ENCODE measurements at places on chromosomes 6 and 20.
A peak's percentile ranks its signal among the peaks of the same experiment; 100 is the strongest.

DNA sequence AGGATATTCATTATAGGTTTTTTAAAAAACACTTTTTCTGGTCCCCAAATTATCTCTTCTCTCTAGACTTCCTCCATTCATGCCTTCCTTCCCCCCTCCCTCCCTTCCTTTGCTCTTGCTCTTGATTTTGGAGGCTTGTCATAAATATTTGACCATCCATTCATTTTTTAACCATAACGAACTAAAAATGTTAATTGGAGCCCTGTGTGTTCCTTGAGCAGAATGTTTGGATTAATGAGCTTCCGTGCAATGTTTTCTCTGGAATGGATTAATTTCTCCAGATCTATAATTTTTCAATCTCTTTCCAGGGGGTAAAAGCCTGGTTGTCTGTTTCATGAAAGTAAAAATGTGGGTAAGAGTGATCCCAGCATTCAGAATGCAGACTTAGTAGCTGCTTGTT lies 155.5 kb downstream of the ESR1 start:
- DNase-seq: no peak

DNA sequence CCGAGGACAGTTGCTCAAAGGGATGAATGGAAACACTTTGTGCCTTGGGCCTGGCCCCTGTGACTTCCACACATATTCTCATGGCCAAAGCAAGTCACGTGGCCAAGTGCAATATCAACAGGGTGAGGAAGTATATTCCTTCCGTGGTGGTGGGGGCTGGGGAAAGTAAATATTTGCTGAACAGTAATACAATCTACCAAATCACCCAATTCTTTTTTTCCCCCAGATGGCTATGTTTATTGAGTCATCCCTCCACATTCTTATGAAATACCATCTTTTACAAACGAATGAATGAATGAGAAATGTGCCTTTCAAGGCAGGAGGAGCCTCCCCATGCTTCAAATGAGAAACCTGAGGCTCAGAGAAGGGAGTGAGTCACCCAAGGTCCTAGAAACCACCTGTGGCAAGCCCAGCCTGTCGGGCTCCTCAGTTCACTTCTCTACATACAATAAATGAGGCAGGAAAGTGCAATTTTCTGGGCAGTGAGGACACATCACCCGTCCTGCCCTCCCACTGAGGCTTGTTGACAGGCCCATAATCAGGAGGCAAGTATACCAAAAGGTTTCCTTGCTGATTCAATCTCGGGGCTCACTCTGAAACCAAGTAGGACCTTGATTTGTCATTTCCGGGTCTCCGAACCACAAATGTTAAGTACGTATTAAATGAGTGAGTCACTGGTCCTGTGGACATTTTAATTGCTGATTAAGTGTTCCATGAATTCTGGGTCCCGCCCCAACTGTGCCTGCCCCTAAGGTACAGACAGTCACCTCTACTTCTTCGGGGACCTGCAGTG lies 25.3 kb upstream of the TOP1 start:
- DNase-seq: peak; percentile 64

GRCh38 chr6:14660806-14661579 lies 543.4 kb downstream of the CD83 start:
- no peak for DNase-seq

GRCh38 chr20:16701296-16701695 lies 28.5 kb upstream of the SNRPB2 start:
- DNase-seq: peak; percentile 11

GRCh38 chr6:144581812-144582537 lies 296.8 kb downstream of the UTRN start:
- DNase-seq: no peak

GRCh38 chr6:88908598-88909548 lies 54.5 kb downstream of the RNGTT start:
- no peak for DNase-seq

- peak; percentile 36 for DNase-seq
Measured at GRCh38 chr6:157240059-157240959, 83.0 kb downstream of the TMEM242 start.

- no peak for DNase-seq
Measured at GRCh38 chr6:108578595-108579327, 18.0 kb downstream of the FOXO3 start.

DNA sequence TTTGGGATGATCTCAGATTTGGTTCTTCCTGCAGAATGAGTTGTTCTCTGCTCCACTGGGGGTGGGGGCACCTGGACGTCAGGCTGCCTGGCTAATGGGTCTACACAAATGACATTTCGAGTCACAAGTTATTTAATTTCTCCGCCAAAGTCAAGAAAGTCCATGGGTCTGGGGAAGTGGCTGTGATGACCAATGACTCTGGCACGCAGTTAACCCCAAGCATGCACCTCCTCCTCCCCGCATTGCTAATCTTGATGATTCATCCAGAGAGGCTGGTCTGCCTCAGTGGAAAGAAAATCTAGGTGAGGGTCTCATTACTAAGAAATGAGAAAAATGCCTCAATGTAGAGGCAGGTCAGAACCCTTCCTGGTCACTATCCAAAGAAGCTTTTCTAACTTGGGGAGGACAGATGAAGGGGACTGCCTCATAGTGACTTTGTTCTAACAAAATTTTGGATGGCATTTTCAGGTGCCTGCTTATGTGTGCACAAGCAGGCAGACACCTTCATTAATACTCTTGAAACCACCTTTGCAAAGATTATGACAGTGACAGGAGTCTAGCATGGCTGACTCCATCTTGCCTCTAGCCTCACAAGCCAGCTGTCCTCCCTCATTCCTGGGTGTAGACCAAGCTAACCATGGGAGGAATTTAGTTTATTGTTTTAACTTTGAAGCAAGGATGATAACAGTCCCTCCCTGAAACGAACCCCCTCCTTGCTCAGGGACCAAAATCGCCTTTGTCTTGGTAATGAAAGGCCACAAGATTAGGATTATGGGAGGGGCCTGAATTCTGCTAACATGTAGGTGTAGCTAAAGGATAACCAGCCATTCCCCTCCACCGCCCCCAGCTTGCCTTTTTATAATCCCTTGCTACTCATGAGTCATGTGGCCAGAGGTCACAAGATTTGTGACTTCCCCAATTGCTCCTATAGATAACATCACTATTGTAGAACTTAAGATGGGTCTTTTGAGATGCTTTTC lies 98.6 kb upstream of the MRPS10 start:
- DNase-seq: no peak

GRCh38 chr6:168734523-168734922 lies 293.5 kb downstream of the SMOC2 start:
- no peak for DNase-seq

DNA sequence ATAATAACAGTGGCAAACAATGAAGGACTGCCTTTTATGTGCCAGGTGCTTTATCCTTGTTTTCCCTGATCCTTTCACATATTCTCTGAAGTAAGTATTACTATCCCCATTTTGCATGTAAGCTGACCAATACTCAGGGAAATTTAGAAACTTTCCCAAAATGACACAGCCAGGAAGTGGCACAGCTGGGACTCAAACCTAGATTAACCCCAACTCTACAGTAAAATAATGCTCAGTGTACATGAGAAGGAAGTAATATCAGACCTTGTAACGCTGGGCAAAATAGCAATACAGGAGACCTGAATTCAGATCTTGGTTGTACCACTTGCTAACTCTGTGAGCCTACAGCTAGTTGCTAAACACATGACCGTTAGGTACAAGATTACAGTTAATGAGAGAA lies 26.8 kb upstream of the NRSN1 start:
- DNase-seq: no peak

GRCh38 chr6:70150521-70150920 lies 152.4 kb downstream of the COL9A1 start:
- no peak for DNase-seq

GRCh38 chr6:135411339-135411738 lies 86.2 kb downstream of the AHI1 start:
- DNase-seq: no peak

DNA sequence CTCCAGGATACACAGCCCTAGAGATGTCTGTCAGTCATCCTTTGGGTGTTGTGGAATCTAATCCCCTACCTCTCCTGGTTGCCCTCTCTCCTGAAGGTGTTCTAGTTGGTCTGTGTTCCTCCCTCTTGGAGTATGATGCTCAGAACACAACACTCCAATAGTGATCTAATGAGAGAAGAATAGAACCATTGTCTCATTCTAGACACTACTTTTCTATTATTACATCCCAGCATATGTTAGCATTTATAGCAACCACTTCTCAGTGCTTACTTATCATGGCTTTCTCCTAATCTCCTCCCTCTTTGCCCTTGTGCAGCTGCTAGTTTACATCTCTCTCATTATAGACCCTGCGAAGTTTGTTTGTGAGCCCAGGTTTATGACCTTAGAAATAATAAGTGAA lies 109.0 kb downstream of the UNC5CL start:
- DNase-seq: no peak

DNA sequence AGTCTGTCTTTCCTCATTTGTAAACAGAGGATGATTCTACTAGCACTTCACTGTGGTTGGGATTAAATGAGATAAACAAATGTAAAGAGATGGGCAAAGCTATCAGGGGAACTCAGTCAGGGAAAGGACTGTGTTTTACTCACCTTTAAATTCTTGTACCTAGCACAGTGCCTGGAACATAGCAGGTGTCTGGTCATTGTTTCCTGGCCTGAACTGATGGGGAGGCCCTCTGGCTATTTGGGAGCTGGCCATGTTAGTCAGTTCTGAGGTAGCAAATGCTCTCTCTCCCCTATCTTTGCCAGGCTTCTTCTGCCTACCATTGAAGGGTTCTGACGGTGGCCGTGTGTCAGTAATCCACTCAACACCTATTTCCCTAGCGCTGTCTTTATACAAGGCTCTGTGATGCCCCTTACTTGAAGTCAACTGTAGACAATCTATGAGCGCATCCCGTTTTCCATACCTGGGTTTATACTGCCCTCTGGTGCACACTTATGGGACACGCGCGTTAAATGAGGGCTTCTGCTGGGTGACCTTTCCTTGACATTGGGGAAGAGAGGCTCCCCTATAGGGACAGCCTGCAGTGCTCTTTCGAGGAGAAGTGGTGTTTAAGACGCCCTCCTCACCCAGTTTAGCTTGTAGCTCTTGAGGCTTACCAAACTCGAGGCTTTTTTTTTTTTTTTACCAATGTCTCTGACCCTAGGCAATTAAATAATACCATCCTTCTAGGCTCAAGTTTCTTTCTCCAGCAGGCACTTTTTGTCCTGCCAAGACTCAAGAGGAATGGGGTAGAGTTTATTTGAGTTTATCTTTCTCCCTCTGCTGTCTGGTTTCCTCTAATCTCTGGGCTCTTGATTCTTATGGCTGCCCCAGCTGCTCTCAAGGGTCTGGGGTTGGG lies 4.0 kb upstream of the SPATS1 start:
- peak; percentile 20 for DNase-seq

GRCh38 chr6:5453546-5453945 lies 192.2 kb downstream of the FARS2 start:
- no peak for DNase-seq

DNA sequence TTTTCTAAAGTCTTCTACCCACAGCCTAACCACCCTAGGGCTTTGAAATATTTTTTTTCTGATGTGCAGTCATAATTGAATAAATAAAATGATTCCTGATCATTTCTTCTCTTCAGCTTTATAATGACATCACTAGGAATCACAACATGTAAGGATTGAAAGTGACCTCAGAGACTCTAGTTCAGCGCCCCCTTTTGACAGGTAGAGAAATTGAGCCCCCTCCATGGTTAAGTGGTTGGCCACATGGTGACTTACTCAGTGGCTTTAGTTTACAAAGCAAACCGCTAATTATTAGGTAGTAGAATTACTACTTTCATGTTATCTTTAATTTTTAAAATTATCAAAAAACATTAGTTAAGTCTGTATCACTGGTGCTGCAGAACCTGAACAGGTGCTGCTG lies 13.3 kb upstream of the SLC2A12 start:
- DNase-seq: no peak

- DNase-seq: no peak
Measured at GRCh38 chr6:9361749-9362148, 926.4 kb upstream of the SLC35B3 start.

- DNase-seq: no peak
Measured at GRCh38 chr6:99397287-99397686, 3.3 kb upstream of the COQ3 start.

DNA sequence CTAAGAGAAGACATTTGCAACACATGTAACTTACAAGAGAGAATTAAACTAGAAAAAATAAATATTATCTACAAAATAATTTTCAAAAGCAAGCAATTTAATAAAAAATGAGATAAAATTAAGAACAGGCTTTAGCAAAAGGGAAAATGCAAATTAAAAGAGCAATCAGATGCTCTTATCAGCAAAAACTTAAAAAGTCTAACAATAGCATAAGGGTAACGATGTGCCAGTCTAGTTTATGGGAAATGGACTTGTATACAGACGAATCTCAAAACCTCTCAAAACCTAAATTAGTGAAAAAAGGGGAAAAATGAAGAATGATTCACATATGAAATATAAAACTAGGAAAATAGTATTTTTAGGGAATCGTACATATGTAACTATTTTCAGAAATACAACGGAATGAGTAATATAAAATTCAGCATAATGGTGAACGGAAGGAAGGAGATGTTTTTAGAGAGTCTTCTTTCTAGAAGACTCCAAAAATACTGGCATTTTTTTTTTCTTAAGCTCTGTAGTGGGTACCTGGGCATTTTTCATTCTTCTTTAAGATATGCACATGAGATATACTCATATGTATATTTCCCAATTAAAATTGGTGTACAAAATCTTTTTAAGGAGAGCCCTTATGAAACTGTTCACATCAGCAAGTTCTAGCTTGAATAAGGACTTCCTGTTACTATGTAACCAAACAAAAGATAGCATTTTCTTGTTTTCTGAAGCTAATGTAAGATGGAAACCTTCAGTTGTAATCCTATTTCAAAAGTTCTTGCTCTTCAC lies 927 bp upstream of the MANEA start:
- DNase-seq: no peak

DNA sequence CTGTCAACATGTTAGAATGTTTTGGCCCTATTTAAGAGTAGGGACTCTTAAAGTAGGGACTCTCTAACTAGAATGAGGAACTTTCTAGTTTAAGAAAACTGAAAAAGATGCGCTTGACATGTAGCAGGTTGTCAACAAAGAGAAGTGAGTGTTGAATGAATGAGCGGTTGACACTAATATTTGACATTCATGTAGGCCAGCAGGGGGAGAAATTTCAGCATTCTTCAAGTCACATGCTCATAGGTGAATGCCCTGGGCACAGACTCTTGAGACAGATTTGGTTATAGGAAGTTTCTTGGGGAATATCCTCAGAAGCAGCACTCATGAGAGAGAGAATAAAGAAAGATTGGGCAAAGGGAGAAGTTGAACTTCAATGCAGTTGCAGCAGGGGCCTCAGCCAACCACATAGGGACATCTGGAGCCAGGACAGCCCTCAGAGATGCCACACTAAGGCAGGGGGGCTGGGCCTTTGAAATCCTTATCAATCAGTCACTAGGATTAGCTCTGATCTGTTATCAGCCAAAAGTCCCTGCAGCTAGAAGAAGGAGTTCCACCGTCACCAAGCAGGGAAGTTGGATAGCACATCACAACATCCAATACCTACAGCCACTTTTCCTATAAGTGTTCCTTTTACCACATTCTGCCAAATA lies 145.1 kb upstream of the FKBP1C start:
- no peak for DNase-seq

- DNase-seq: no peak
Measured at GRCh38 chr6:166516251-166516884, 70.1 kb downstream of the RAMACL start.

All from HuH-7.5 (cell line).